Stimulated activated CD8-positive, alpha-beta memory T cell treated with anti-CD3 and anti-CD28 coated beads, Interleukin-2, amount 100 ng/mL, for 1 hour (primary cell): ENCODE measurements at places on chromosomes 16 and 17.

DNA sequence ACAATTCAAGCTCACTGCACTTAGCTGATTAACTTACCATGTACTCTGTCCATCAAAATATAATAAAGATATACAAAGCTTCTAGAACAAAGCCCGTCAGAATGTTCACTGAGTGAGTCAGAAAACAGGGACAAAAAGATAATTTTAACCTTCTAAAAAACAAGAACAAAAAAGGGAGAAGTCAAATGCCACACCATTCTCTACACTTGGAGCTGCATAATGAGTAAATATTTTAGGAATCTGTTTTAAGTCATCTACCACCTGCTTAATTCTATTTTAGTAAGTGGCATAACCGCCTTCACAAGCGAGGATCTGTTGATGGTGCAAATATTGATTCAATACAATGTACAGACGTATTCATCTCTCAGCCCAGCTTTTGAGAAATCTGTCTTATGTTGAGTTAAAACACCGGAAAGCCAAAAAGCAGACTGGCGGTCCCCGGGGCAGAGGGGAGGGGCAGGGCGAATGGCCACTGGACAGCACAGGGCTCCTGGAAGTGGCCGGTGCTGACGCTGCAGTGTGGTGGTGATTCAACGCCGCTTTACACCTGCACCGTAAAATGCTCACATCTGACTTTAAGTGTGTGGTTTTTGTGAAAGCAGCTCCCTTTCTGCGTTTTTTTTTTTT, 20.1 kb downstream of the RAB40B start:
- DNase-seq, result no peak

- no peak for DNase-seq
These were observed 1.6 kb upstream of the WFIKKN2 start for GRCh38 chr17:50833510-50834428.

- DNase-seq, result no peak
These were observed 211.9 kb downstream of the PRKCA start for GRCh38 chr17:66514227-66514806.

DNA sequence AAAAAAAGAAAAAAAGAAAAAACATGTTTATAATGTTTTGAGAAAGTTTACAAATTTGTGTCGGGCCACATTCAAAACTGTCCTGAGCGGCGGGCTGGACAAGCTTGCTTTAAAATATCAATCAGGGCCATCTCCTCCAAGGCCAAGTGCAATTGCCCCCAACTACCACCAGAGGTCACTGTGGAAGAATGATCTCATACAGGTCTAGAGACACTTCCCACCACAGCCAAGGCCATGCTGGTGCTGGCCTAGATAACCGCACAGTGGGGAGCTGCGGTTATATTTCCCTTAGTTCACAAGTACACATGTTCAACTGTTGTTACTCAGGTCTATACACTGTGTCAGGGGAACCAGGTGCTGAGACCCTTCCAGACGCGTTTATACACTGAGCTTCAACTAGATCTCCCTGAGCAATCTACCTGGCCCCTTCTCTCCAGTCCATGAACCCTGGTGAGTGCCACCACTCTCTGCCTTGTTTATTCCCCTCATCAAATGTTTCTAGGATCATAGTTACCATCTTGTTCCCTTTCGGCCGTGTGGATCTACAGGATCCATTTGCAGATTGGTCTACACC, 83.8 kb upstream of the CCL2 start:
- peak; percentile 13 for DNase-seq

- no peak for DNase-seq
These were observed 80.7 kb downstream of the HELZ start for GRCh38 chr17:67164302-67164701.

DNA sequence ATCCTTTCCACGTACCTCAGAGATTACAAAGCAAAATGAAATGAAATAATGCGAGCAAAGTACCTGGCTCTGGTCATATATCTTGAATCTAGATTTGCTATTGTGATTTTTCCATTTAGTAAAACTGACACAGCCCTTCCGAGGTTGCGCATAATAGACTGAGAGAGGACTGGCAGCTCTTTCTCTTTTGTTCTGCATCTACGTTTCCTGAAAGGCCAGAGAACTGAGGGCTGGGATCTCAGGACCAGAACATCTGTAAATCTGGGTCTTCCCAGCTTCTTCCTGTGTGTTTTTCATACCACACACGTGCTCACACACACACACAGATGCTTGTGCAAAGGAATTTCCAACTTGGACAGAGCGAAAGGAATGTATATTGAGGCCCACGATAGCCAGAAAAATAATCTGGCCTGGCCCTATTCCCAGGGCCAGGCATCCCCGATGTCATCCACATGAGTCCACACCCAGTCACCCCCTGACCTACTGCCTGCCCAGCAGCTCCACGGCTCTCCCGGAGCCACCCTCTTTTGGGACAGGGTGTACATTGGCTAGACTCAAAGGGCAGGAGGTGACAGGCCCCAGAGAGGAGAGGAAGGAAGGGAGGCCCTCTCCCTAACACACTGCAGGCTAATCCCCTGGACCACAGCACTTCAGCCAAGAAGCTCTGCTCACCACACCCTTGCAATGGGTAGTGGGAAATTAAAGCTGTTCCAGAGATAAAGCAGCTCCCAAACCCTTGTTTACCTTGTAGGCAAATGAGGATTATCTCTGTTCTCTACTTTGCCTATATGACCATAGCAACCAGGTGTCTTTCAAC, 41.8 kb downstream of the NOL11 start:
- no peak for DNase-seq

DNA sequence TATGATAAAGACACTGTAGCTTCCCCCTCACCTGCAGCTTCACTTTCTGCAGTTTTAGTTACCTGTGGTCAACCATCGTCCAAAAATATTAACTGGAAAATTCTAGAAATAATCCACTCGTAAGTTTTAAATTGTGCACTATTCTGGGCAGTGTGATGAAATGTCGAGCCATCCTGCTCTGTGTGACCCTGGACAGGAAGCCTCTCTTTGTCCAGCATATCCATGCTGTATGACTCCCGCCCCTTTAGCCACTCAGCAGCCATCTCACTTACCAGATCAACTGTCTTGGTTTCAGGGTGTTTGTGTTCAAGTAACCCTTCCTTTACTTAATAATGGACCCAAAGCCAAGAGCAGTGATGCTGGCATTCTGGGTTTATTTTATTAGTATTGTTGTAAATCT, 56.1 kb downstream of the SIAH1 start:
- no peak for DNase-seq

DNA sequence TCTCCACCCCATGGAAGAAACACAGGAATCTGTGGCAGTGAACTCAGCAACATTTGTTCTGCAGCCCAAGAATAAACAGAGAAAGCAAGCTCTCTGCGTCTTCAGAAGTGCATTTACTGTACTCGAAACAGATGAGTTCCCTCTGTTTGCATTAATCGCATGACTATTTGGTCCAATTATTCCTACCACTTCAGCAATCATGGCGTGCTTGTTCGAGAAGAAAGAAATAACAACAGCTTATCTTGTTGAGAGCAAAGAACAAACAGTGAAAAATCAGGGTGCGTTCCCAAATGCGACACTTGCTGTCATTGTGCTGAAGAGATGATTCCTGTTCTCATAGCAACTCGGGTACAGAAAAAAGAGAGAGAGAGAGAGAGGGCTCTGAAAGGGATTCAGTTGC, 445.3 kb upstream of the MAF start:
- no peak for DNase-seq

- DNase-seq, result no peak
These were observed 7.6 kb downstream of the SPNS2 start for GRCh38 chr17:4506175-4506813.

GRCh38 chr16:89002851-89003830, 26.1 kb upstream of the CBFA2T3 start:
- no peak for DNase-seq

- no peak for DNase-seq
These were observed 36.1 kb upstream of the MRC2 start for GRCh38 chr17:62591333-62591732.

- no peak for DNase-seq
These were observed 51.2 kb downstream of the RPA1 start for GRCh38 chr17:1880851-1881630.

- DNase-seq, result no peak
These were observed 3.4 kb downstream of the DNAH9 start for GRCh38 chr17:11601661-11602060.

DNA sequence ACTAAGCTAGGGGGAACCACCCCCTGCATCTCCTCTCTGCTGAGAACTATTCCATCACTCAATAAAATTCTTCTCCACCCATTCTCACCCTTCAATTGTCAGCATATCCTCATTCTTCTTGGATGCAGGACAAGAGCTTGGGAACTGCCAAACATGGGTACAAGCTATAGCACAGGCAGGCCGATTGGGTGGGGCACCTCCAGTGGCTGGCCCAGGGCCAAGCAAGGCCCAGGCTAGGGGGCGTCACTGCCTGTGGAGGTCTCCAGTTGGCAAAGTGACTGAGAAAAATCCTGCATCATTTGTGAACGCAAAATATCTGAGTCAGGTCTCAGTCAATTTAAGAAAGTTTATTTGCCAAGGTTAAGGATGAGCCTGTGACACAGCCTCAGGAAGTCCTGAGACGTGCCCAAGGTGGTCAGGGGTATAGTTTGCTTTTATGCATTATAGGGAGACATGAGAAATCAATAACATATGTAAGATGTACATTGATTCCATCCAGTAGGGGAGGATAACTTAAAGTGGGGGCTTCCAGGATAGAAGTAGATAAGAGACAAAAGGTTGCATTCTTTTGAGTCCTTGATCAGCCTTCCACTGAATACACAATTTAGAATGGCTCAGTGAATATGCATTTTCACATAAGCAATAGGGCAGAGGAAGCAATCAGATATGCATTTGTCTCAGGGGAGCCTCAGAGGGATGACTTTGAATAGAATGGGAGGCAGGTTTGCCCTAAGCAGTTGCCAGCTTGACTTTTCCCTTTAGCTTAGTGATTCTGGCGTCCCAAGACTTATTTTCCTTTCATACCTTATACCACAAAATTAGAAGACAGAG, 21.5 kb upstream of the DHRS7B start:
- DNase-seq, result no peak

DNA sequence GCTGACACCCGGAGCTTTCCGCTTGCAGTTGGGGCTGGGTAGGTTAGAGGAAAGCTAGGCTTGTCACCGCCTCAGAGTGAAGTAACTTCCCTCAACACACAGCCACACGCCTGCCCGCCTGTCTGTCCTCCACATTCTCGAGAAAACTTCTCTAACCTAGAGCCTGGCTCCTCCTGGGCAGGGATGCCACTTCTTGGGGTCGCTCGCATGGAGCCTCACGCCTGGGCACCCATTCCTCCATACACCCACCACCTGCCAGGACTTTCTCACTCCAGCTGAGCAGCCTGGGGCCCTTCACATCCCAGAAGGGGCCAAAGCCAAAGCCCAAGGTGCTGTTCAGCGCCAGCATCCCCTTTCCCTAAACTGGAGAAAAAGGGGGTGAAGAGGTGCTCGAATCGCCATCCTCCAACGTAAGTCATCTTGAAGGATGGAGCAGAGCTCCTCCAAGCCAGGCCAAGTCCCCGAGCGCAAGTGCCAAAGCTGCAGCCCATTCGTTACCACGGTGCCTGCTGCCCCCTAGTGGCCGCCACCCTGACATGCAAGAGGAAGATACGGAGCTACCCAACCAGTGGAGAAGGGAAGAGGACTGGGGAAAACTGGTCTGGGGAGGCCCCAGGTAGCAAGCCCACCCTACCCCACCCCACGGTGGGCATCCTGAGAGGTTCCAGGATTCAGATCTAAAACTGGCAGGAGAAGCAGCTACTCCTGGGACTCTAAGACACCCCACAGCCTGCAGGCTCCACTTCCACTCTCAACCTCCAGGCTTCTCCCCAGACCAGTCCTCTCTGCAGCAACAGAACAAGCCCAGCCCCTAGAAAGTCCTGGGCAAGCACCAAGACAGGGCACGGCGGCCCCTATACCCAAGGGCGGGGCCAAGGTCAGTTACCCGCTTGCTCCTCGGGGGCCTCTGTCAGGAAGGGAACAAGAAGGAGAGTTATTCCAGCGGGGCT, 63.1 kb downstream of the MYO18A start:
- peak; percentile 67 for DNase-seq

DNA sequence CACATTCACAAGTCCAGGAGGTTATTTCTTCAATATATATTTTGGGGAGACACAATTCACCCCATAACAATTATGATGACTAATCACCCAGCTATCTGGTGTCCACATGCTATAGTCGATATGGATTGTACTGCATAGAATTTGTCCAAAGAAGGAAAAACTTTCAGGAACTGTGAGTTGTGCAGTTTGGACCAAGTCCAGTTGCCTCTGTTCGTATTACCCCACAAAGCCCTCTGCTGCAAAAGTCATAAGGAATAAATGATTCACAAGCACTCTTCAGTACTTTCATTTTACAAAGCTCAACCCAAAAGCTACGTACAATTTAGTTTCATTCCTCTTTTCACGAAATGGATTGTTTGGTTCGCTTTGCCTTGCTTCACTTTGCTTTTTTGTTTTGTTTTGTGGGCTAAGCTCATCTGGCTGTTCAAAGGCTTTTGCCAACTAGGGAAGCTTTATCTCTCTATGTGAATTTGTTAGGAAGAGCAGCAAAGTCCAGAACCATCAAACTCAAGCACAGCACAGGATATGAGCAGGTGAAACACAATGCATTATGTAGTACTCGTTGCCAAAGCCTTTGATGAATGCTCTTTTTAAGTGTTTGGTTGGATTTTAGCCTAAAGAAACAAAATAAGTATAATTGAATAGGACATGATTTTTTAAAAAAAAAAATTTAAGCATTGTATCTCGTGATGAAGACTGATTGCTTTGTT, 98.6 kb downstream of the ZNF18 start:
- no peak for DNase-seq

GRCh38 chr16:64791756-64792155, 330.1 kb downstream of the CDH11 start:
- no peak for DNase-seq

DNA sequence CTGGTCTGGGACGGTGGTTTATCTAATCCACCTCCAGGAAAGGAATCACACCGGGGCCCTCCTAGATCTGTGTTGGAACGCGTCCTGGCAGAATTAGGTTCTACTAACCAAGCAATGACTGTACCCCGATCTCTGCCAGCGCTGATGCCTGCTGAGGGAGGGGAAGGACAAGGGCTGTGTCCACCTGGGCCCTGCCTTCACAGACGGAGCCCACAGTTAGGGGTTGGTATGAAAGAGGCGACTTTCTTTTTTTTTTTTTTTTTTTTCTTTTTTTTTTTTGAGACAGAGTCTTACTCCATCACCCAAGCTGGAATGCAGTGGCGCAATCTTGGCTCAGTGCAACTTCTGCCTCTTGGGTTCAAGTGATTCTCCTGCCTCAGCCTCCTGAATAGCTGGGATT, 9.9 kb upstream of the KRT19 start:
- no peak for DNase-seq
